ENCODE measurements at places on chromosomes 16 and 17. TPM values are rescaled to one million over a fixed set of nuclear protein-coding genes. Genes with fewer than 3 reads are reported as not detected.

DNA sequence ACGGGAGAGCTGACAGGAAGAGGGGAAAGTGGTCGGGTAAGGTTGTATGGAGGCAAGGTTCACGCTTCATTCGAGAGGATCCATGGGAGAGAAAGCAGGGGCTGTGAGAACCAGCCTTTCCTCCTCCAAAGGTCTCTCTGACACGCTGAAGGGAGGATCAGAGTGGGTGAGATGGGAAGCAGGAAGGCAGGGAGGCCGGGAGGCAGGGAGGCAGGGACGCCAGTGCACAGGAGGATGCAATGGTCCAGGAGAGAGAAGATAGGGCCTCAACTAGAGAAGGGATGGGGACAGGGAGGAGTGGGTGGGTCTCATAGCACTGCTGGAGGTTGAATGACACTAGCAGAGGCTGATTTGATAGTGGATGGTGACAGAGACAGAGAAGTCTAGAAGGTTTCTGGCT, 54.1 kb downstream of the PIMREG start:
- DNase-seq: no peak

GRCh38 chr16:51753467-51754127, 602.5 kb upstream of the SALL1 start:
- no peak for DNase-seq

GRCh38 chr16:67931712-67932461, at the start of gene CTRL:
CTRL (minus strand) TSS chr16:67931862; CDS start chr16:67931852, 10 bp downstream.
- no peak for DNase-seq

POLR3K gene
- total RNA-seq: 11.7 TPM

FNDC8 gene
- total RNA-seq: not detected

PITPNM3 gene
- total RNA-seq: 13.0 TPM
